CD8-positive, alpha-beta memory T cell (primary cell): ENCODE measurements at places on chromosomes 2 and 18. TPM values are rescaled to one million over a fixed set of nuclear protein-coding genes. Genes with fewer than 3 reads are reported as not detected.

The SULT1C4 gene
- not detected for polyA plus RNA-seq

The NAT8 gene
- not detected for polyA plus RNA-seq

The CACNB4 gene
- polyA plus RNA-seq: not detected

The GAL3ST2 gene
- not detected for polyA plus RNA-seq

The CPLX4 gene
- polyA plus RNA-seq: not detected

The GCG gene
- not detected for polyA plus RNA-seq

The DUSP19 gene
- polyA plus RNA-seq: 0.76 TPM

The SPAST gene
- 10.6 TPM for polyA plus RNA-seq

The IL36A gene
- polyA plus RNA-seq: not detected

The LYPD1 gene
- not detected for polyA plus RNA-seq

The GNLY gene
- 953 TPM for polyA plus RNA-seq

The RFX8 gene
- polyA plus RNA-seq: not detected

The SLC35F5 gene
- 5.3 TPM for polyA plus RNA-seq

The TNFRSF11A gene
- polyA plus RNA-seq: 0.12 TPM

The NRP2 gene
- not detected for polyA plus RNA-seq

The C1QL2 gene
- polyA plus RNA-seq: not detected

The PROKR1 gene
- polyA plus RNA-seq: not detected

The SYT4 gene
- not detected for polyA plus RNA-seq

The NIF3L1 gene
- 18.3 TPM for polyA plus RNA-seq

The HTR2B gene
- not detected for polyA plus RNA-seq

The NEU2 gene
- polyA plus RNA-seq: not detected

The GYPC gene
- 226 TPM for polyA plus RNA-seq

The HRH4 gene
- polyA plus RNA-seq: not detected

The FHL2 gene
- polyA plus RNA-seq: 0.69 TPM

The SNORC gene
- not detected for polyA plus RNA-seq

The AGAP1 gene
- 1.2 TPM for polyA plus RNA-seq
